ENCODE measurements at places on chromosomes 1 and 21. TPM values are rescaled to one million over a fixed set of nuclear protein-coding genes. Genes with fewer than 3 reads are reported as not detected.
A peak's percentile ranks its signal among the peaks of the same experiment; 100 is the strongest.

DNA sequence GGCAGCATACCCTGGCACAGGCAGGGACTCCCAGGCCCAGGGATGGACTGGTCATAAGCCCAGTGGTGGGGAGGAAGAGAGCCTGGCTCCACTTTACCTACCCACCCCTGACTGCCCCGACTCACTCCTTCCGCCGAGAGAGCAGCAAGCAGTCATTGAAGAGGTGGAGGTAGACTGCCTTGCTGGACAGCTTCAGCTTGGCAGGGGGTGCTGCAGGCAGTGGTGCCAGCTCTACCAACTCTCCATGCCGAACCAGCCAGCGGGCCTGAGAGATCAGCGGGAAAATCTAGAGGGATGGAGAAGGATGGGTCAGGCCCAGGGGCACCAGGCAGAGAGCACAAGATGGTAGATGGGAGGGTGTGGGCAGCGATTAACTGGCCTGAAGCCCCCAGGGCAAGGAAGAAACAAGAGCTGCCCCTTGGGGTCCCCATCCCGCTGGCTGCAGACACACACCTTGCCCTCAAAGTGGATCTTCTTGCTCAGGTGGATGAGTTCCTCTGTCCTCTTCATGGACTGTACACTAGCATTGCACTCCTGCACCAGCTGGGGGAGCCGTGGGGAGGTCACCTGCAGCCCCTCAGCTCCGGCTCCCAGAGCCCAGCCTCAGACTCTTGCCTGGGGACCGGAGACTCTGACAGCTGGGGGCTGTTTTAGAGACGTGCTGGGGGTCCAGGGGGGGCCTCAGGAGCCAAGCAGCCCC, 7.7 kb downstream of the ARHGEF19 start:
- DNase-seq: no peak

DNA sequence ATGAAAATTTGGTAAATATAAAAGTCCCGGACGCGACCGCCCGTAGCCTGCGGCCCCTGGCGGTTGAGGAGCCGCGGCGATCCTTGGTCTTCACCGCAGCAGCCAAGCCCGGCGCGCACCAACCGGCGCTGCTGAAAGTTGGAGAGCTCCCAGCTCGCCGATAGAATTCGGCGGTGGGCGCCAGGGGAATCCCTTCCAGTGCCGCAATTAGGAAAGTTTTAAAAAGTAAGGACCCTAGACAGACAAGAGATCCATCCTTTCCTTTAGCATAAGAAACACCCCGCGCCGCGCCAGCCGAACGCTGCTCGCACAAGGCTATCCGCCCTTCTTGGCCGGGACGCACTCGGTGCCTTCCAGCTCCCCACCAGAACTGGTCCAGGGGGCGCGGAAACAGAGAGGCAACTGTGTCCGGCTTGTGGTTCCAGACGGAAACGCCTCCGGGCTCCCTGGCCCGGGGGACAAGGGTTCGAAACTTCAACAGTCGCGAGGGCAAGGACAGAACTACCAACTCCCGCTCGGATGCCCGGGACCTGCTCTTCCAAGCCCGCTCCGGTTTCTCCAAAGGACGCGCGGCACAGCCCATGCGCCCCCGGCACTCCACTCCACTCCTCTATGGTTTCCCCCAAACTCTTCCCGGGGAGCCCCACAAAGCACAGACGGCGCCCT, 1.7 kb downstream of the FAM78B start:
- peak; percentile 37 for DNase-seq

Gene OPRD1
- total RNA-seq: not detected

GRCh38 chr1:228922722-228923376, 187.6 kb downstream of the RHOU start:
- DNase-seq: peak; percentile 23

- no peak for DNase-seq
These were observed 77.5 kb downstream of the SLC45A1 start for GRCh38 chr1:8395433-8395866.

DNA sequence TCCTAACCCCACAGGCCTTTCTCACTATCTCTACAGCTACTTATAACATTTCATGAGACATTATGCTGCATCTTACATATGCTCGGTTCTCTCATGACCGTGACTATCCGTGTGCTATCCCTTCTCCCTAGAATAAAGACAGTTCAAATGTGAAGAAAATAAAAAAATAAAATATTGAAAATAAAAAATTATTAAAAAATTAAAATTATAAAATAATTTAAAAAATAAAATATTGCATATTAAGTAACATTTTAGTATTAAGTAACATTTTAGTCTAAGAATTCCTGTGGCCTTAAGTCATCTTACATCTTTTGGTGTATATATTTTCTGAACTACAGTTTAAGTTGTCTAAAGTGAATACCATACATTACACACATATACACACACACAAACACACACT, 415.5 kb downstream of the DPYD start:
- DNase-seq: no peak

Gene AMY1C
- total RNA-seq: not detected

GRCh38 chr1:100448366-100448765, 89.6 kb upstream of the GPR88 start:
- no peak for DNase-seq

- DNase-seq: no peak
These were observed 110.8 kb downstream of the FOXD2 start for GRCh38 chr1:47548637-47549036.

GRCh38 chr1:44660176-44660575, 14.1 kb downstream of the TMEM53 start:
- DNase-seq: no peak

GRCh38 chr1:87956750-87957149, 628.1 kb downstream of the LMO4 start:
- DNase-seq: no peak

Gene CAMK2N1
- total RNA-seq: 3.8 TPM

DNA sequence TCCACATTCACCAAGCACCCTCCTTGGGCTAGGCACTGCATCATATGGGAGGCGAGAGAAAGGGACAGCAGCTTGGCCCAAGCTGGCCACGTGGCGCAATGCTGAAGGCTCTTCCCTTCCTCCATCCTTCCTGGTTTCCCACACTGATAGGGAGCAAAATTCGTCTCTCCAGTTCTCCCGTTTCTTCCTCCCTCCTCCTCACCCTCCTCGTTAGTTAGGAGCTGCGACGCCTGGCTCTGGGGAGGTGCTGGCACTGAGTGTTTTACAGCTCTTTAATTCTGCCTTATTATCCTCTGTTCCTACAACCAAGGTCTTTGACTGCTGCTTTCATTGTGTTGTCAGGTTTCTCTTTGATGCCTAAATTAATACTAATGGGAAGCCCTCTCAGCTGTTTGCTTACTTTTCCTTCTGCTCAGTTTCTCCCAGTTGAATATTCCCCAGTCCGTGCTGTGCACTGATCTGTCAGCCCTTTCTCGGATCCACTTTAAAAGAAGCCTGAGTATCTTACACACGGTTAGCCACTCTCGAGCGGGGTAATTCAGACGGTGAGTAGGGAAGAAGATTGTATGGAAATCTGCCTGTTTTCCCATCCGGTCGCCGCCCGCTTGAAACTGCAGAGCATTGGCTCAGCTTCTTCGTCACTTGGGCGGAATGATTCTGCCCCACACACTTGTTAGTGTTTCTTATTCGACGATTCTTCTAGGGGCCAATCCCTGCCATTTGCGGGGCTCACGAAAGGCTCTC, 56.2 kb upstream of the SMYD2 start:
- DNase-seq: no peak

GRCh38 chr21:36059823-36060158, 535 bp downstream of the SETD4 start:
- DNase-seq: peak; percentile 90

DNA sequence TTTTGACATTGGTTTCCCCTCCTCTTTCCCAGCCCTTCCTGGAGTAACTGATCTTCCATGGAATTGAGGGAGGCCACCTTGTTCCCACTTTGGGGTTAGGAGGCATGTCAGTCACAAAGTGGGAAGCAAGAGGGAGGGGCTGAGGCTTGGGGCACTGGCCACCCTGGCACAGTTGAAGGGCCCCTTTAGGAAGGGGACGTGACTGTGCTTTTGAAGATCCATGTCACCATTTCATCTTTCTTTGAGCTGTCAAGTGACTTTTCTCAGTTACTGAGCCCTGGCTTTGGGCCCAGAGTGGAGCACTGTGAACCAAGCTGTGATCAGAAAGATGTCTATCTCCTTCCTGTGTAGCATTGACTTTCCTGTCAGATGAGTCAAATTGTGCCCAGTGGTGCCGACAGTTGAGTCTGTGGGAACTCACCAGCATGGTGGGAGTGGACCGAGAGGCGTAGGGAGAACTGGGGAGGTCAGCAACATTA, 38.5 kb upstream of the TDRD10 start:
- peak; percentile 54 for DNase-seq

- DNase-seq: no peak
These were observed 15.4 kb upstream of the CD2 start for GRCh38 chr1:116738673-116739370.

DNA sequence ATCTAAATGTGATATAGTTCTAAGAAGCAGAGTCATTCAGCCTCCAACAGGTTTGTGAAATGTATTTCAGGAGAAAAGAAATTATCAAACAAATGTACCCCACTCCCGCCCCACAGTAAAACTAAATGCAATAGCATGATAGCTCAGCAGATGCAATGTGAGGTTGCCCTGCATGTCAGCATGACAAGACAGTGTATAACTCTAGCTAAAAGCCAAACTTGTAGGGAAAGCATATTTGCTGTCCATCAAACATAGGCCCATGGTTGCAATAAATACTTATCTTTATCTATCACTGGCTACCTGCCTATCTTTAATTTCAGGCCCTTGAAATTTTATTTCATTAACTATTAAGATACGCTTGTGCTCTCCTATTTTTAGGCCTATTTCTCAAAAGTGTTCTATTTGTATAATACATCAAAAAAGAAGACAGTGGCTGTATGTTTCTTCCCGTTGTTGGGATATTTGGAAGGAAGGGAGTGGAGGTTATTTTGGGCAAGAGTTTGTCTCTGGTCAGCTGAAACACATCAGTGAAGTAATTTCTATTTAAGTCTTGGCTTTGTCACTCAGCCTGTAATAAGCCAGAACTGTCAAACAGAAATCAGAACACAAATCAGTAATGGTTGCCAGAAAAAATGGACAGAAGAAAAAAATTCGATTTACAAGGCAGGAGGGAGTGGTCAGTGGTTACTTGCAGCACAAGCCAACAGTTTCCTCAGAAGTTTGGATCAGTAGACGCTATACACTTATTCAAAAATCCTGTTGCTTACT, 307.4 kb upstream of the ADGRL2 start:
- no peak for DNase-seq

DNA sequence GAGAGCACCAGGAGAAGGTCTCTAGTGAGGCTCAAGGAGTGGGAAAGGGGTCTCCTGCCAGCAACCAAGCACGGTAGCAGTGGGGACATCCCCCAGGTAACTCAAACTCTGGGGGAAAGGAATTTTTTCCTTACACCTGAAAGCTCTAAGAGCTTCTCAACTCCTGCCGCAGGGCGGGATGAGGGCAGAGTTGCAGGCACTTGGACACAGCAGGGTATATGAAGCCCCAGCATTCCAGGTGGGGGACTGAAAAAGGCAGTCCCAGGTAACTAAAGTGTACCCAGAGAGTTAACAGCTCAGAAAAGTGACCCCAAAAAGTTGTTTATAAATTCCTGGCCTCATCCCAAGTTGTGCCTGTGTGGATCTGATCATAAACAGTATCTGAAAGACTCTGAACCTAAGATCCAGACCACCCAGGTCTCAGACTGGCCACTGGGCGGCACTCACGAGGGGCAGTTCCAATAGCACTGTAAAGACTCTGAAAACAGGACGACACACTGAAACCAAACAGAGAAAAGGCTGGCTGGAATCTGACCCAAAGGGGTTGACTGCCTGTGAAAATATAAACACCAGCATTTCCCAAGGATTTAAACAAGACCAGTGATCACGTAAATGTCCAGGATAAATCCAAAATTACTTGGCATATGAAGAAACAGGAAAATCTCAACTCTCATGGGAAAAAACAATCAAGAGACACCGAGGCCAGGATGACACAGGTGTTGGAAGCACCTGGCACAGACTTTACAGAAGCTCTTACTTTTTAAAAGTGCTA, 47.5 kb downstream of the HSF2BP start:
- no peak for DNase-seq

GRCh38 chr21:28581976-28582375, 410.7 kb downstream of the LTN1 start:
- DNase-seq: no peak

Gene BEST4
- total RNA-seq: not detected

DNA sequence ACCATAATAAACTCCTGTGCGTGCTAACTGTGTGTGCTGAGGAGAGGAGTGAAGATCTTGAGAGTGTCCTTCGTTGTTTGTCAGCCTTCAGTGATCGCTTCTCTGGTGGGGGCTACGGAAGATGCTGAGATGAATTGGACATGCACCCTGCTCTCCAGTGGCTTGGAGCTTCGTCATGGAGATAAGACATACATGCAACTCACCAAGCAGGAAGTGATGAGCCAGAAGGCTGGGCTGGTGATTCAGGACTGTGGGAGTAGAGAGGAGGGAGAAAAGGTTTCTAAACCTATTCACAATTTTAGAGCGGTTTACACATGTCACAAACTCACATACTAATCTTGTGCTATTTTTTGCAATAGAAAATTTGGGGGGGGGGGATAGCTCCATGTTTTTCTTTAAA, 128.9 kb upstream of the ADAR start:
- DNase-seq: no peak

Gene PROK1
- 1.9 TPM for total RNA-seq
